Right kidney (tissue), 9 donors: ENCODE measurements at places on chromosomes 7 and 10.
A peak's percentile ranks its signal among the peaks of the same experiment; 100 is the strongest.

DNA sequence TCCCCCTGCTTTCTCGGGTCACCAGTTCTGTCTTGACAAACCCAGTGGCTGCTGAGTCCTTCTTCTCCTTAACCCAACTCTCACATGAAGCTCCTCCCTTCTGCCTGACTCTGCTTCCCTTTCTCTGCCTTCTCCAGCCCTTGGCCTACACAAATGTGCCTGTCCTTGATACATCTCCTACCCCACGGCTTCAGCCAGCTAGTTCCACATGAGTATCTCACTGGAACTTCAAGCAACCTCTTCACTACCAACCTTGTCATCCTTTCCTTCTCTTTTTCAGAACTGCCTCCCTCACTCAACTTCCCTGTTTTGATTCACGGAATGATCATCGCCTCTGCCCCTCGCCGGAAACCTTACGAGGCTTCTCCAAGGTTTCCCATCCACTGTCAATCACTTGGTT lies 55.9 kb downstream of the PDIA4 start:
- DNase-seq: no peak

DNA sequence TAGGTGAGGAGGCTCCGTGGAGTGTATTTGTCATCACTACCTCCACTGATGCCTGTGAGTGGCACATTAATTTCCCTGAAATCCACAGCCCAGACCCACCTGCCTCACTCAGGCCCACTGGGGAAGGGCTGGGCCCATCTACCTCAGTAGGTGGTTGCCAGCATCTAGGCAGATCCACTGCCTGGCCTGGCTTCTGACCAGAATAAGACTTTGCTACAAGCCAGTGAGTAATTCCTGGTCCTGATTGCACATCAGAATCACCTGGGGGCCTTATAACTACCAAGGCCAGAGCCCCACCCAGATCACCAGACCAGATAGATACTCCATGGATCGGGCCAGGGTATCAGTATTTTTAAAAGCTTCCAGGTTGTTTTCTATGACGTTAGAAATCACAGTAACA lies 37.5 kb upstream of the PLEKHA1 start:
- no peak for DNase-seq

- DNase-seq: no peak
These were observed 38.4 kb downstream of the STAM start for GRCh38 chr10:17682236-17682946.

DNA sequence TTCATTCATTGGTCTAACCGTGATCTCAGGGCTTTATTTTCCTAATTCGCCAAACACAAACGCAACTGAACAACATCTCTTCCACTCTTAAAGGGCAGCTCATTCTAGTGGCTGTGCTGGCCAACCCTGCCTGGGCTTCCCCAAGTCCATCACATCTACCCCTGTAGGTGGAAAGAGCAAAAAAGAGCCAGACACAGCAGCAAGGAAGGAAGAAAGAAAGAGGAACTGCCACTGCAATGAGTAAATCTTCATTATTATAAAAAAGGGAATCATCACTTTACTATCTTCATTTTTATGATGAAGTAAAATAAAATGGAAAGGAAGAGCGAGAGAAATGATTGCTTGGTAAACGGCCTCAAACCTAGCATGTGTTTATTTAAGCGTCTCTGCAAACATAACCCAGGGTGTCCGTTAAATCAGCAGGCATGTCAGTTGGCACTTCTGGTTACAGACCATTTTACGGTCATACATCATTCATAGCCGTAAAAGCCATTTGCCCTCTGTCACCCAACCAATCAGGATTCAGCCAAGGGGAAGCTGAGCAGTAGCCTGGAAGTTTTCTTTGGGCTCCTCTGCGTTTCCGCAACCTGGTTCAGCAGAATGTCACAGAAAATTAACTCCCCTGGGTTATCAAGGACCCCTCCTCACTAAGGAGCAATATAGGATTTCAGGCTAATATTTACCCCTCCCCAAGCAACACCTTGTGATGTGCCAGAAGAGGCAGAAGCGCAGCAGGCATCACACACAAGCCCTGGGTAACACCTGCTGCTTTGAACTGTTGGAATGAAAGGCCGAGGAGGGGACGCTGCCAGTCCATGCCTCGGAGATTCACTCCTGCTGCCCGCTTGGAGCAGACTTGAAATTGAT lies 234.0 kb downstream of the SNX10 start:
- DNase-seq: peak; percentile 60

DNA sequence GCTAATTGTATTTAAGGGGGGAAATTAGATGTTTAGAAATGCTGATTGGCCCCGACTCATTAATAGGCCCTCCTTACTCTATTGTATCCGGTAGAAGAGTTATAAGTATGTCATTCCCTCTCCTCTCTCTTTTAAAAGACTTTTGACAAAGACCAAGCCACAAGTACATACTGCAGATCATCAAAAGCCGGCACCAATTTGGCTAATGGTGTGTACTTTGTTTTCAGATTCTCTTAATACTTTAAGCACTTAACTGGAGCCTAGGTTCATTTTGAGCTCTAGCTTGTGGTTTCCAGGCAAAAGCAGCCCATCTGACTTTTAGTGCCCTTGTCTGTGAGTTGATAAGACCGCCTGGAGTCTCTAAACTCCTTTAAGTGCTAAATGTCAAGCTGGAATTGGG lies 210.0 kb upstream of the LYZL1 start:
- no peak for DNase-seq

DNA sequence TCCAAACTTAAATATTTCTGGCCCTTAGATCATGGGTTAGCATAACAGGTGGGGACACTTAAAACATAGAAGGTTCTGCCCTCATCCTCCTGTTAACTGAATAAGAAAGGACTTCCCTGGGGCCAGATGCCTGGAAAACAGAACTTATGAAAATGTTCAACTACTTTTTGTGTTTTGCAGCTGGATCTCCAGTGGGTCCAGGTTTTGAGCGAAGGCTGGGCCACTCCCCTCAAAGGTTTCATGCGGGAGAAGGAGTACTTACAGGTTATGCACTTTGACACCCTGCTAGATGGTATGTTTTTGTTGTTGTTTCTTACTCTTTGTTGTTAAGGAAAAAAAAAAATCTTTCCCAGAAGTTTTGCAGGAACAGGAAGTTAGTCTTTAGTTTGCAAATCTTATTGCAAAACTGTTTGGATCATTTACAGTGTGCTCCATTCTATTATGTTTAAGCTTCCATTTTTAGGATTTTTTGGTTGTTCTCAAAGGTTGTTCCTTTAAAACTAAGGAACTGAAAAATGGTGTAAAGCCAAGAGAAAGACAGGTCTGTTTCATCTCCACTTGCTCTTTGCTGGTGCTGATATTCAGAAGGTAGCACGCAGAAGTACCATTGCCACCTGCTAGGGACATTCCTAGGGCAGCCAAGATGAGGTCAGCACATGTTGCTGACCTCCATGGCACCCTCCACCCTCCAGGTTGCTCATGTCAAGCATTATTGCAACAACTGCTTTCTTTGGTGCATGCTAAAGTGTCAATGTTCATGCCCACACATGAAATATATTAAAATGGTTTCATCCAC lies 56.1 kb downstream of the PAPSS2 start:
- no peak for DNase-seq

DNA sequence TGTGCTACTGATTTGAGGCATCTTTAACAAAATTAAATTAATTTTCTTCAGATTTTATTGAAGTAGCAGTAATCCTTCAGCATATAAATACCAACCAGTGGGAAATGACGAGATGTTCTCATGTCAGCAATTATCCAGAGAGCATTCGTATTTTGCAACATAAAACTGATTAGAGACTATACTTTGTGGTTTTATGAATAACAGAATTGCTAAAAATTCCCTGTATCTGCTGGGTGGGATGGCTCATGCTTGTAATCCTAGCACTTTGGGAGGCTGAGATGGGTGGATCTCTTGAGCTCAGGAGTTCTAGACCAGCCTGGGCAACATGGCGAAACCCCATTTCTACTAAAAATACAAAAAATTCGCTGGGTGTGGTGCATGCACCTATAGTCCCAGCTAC lies 56.9 kb downstream of the ATAD1 start:
- DNase-seq: no peak

- DNase-seq: no peak
These were observed 168.7 kb upstream of the BMPER start for GRCh38 chr7:33736521-33737221.

GRCh38 chr7:107690611-107691010 lies 30.0 kb downstream of the SLC26A4 start:
- DNase-seq: no peak

DNA sequence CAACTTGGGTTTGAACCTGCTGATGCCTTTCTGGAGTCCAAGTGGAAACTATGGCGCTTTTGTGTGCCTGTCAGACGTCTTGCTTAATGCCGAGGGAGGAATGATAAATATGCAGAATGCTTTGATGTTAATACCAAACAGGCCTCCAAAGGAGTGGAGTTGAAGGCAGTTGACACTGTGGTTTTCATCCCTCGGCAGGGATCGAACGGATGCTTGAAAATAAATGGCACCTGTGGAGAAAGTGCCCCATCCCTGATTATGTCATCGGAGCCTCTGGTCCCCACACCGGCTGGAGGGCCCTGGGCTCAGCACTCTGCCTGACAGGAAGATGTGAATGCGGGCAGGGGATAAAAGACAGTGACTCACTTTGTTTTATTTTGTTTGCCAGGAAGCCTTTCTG lies 148.7 kb upstream of the GPR26 start:
- DNase-seq: no peak

- no peak for DNase-seq
These were observed 716.5 kb upstream of the GRM3 start for GRCh38 chr7:85927226-85927625.

GRCh38 chr10:3755440-3756359 lies 29.3 kb downstream of the KLF6 start:
- no peak for DNase-seq

DNA sequence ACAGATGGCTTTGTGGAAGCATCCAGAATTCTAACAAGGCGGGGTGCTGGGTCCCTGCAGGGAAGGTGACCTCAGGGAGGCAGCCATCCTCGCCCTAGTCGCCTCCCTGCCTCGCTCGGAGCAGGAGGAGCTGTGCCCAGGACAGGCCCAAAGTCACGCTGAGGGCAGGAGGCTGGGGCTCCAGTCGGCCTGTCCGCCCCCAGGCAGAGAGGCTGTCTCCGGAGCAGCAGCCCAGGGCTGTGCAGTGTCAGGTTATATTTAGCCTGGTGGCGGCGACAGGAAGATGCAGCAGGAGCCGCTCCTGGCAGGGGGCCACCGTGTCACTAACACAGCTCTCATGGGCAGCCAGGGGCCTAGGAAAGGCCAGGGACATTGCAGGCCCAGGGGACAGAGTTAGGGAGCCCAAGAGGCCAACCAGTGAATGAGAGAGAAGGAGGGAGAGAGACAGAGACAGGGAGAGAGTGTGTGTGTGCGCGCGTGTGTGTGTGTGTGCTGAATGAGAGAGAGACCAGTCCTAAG lies 13.5 kb downstream of the KCNH2 start:
- no peak for DNase-seq

GRCh38 chr10:77604063-77604462 lies 33.5 kb downstream of the KCNMA1 start:
- no peak for DNase-seq
